ENCODE measurements at places on chromosomes 4 and X. TPM values are rescaled to one million over a fixed set of nuclear protein-coding genes. Genes with fewer than 3 reads are reported as not detected.
A peak's percentile ranks its signal among the peaks of the same experiment; 100 is the strongest.

Gene BEND2
- total RNA-seq, result not detected

DNA sequence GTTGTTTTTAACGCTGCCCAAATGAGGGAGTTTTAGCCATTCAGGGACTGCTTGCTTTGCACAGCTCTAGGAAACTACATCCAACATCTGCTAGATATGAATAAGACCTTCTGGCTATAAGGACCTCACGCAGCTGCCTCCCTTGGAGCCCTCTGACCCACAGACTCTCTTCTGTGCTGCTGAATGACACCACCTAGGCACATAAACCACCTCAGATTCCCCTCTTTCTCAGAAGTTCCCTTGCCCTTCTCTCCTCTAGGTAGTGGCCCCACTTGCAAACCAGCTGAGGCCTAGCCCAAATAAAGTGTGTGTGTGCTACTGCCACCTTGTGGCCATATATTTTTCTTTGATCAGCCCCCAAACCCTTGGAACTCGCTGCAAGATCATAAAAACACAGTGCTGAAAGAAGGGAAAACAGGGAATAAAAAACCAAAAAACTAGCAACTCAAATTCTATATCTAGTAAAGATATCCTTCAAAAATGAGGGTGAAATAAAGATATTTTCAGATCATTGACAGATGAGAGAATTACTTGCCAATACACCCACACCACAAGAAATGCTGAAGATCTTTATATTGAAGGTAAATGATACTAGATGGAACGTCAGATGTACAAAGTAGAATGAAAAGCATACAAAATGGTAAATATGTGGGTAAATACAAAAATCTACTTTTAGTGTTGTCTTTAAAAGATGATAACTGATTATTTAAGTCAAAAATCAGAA, 265.9 kb downstream of the ADAMTS3 start:
- no peaks in the 10 kb centered on the region for H3K27me3 ChIP-seq
- no peaks in the 10 kb centered on the region for H3K36me3 ChIP-seq
- H3K4me3 ChIP-seq, result no peak overlapping the region
- no peaks in the 10 kb centered on the region for H3K4me1 ChIP-seq
- peak; percentile 71 for DNase-seq

GRCh38 chr4:110602061-110602460, 20.8 kb downstream of the PITX2 start:
- H3K4me1 ChIP-seq, result no peaks in the 10 kb centered on the region
- H3K27ac ChIP-seq, result no peak overlapping the region
- H3K4me3 ChIP-seq, result no peak overlapping the region
- no peak for DNase-seq
- H3K27me3 ChIP-seq, result no peaks in the 10 kb centered on the region

DNA sequence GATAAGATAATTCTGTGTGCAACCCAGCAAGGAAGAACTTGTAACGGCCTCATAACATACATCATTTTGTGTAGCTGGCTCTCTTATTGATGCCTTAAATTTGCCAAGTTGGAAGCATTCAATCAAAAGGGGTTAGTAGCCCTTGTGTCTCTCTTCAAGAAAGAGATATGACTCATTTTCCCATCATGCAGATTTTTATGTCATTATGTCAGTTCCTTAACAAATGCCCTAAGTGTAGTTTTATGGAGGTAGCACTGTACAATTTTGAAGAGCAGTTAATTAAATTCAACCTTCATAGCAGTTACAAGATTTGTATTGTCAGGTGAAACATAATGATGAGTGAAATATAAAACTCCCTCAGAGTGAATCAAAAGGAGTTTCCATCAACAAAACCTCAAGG, 215.6 kb downstream of the GRIA3 start:
- no peak overlapping the region for H3K27ac ChIP-seq
- H3K27me3 ChIP-seq, result no peaks in the 10 kb centered on the region
- DNase-seq, result no peak
- H3K4me1 ChIP-seq, result no peaks in the 10 kb centered on the region
- no peak overlapping the region for H3K4me3 ChIP-seq

- no peaks in the 10 kb centered on the region for H3K4me1 ChIP-seq
- no peak overlapping the region for H3K27ac ChIP-seq
- no peaks in the 10 kb centered on the region for H3K36me3 ChIP-seq
- no peaks in the 10 kb centered on the region for H3K27me3 ChIP-seq
- no peak overlapping the region for H3K4me3 ChIP-seq
- DNase-seq, result no peak
Measured at GRCh38 chrX:84690228-84690627, 188.0 kb upstream of the HDX start.
